ENCODE measurements at places on chromosomes 6 and 20.

- no peak for DNase-seq
Observed at GRCh38 chr6:66478705-66479104, 771.7 kb upstream of the EYS start.

GRCh38 chr6:40896696-40897095 is 142.3 kb downstream of the UNC5CL start:
- DNase-seq, result no peak

GRCh38 chr20:63519668-63520503 is 679 bp upstream of the PPDPF start:
- DNase-seq, result peak; percentile 46

GRCh38 chr6:41504466-41505121 is 41.6 kb upstream of the FOXP4 start:
- DNase-seq, result no peak
